ENCODE measurements at places on chromosomes 3 and 15.

- peak; percentile 8 for DNase-seq
Observed at GRCh38 chr15:100763835-100764750, 115.5 kb upstream of the ALDH1A3 start.

DNA sequence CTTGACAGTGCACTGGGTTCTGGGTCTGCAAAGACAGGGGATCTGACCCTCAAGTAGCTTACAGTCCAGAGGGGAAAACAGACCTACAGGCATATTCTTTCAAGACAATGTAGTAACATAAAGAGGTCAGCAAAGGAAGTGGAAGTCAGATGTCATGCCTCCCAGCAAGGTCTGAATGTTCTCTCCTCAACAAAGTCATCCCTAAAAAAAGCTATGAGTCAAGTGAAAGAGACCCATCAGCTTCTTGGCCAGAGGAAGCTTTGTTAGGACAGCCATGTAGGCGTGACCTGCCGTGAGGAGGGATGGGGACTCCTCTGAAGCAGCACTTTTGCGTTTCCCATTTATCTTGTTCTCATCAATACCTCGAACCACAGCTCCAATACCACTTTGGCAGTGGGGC lies 331.6 kb upstream of the NR2F2 start:
- no peak for DNase-seq

GRCh38 chr3:9837701-9838582 lies 5.9 kb downstream of the RPUSD3 start:
- no peak for DNase-seq

DNA sequence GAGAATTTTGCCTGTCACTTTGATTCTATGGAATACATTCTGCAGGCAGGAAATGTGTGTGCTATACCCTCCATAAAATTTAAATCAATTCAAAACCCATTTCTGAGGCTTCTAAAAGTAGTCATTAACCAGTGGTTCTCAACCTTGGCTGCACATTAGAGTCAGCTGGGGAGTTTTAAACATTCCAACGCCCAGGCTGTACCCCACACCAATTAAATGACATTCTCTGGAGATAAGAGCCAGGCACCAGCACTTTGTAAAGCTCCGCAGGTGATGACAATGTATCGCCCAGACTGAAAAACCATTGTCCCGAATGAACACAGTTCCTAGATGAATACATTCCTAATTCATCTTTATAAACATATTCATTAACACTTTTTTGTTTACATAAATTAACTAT lies 110.6 kb upstream of the MB21D2 start:
- DNase-seq: no peak

- DNase-seq: peak; percentile 74
Observed at GRCh38 chr15:68818769-68819494, 1.8 kb downstream of the ANP32A start.

- no peak for DNase-seq
Observed at GRCh38 chr3:43104660-43105595, 951 bp downstream of the POMGNT2 start.

GRCh38 chr3:64892671-64893309 lies 205.0 kb upstream of the ADAMTS9 start:
- DNase-seq: no peak

All from SK-N-SH (cell line).